ENCODE measurements at places on chromosomes 1 and 21.

DNA sequence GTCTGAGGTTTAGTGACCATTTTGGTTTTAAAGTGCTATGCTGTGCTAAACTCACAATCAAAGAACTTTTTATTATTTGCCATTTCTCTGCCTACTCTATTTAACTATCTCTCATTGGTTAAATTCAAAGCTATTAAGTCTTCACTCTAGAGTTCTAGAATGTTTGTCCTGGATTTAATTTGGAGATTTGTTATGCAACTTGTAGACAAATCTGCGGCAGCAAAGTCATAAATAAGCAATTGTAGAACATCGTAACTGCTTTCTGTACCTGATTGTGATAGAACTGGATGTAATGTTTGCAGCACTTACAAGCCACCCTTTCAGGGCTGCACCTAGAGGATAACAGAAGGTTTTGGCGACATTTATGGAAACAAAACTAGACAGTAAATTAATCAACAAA lies 566.5 kb upstream of the ADGRL2 start:
- no peak for DNase-seq

- no peak for DNase-seq
Measured at GRCh38 chr1:168801032-168801745, 72.2 kb upstream of the DPT start.

DNA sequence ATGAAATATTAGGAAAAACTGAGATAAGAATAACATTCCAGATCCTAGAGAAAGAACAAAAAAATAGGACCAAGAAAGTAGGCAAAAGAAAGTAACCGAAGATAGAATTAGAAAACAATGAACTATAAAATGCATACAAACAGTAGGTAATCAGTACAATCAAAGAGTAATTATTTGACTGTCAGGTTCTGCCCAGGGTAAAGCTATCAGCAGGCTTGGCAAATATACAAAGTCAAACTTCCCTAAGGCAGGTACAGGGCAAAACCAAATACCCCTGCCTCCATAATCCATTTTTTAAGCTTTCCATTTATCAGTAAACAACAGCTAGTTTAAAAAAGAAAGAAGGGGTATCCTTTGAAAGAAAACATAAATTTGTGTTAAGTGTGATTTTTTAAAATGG lies 44.4 kb downstream of the TESK2 start:
- DNase-seq, result no peak

DNA sequence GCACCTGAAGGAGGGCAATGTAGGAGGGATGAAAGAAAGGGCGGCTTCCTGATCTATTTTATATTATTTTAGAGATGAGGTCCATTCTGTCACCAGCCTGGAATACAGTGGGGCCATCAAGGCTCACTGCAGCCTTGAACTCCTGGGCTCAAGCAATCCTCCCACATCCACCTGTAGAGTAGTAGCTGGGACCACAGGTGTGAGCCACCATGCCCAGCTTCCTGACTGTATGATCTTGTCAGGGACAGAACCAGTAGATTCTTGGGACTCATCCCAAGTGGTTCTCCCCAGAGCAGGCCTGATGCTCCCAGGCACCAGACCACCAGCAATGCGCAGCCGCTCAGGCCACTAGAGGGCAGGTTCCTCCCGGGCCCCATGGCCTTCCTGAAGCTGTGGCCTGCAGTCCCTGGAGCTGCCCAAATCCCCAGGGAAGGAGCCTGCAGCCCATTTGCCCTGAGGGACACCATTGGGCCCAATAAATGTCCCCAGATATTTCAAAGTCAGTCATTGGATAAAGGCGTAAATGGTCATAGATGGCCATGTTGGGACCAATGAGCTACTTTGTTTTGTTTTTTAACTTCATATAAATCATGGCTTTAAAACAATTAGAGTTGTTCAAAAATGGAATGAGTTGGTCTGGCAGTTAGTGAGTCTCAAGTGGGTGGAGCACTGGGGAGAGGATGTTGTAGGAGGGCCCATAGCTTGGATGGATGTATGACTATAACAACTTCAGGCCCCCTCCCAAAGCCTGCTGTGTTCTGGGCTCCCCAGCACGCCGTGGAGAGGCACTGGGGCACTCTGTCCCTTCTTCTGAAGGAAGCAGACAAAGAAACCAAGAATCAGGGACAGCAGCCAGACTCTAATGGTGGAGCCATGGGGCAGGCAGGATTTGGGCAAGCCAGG lies 44.7 kb upstream of the GOLT1A start:
- DNase-seq, result no peak

- no peak for DNase-seq
Measured at GRCh38 chr21:27321791-27322190, 354.9 kb upstream of the ADAMTS5 start.

DNA sequence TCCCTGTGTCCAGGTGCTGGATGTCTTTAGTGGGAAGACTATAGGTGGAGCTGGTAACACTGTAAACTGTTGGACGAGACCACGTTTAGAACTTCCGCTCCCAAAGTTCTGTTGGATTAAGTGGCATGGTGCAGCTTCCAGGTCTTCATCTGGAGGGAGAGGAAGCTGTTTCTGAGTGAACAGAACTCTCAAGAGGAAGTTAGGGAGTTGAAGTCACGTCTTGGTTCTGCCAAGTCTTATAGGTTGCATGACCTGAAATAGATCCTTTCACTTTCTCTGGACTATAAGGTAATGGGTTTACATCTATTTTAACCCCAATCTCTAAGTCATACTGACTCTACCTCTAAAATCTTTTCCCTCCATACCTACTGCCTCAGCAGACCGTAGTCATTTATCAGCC lies 97.4 kb upstream of the TNR start:
- DNase-seq, result no peak

GRCh38 chr21:25911730-25912401 lies 177.1 kb downstream of the GABPA start:
- no peak for DNase-seq

DNA sequence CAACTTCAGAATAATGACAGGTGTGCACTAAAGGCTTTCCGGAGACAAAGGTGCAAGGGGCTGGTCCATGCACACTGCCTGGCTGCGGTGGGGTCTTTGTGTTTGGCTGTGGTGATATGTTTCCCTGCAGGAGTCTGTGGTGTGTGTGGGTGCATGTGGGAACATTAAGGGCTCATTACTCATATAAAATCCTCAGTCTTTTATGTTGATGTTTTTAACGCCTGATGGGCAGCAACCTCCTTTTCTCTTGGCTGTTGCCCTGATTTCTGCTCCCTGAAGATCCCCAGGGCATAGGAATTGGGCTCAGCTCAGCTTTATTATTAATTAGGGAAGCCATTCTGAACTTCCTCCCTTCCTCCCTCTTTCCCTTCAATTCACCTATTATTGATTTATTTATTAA lies 67.6 kb upstream of the SPAG17 start:
- DNase-seq, result no peak

GRCh38 chr1:208078752-208079151 lies 165.4 kb downstream of the PLXNA2 start:
- no peak for DNase-seq

- no peak for DNase-seq
Measured at GRCh38 chr1:231576804-231577718, 48.6 kb downstream of the TSNAX start.

GRCh38 chr1:51518033-51518585 lies 957 bp downstream of the EPS15 start:
- DNase-seq, result no peak

- no peak for DNase-seq
Measured at GRCh38 chr21:43273708-43274021, 104.9 kb downstream of the CRYAA start.

- DNase-seq, result no peak
Measured at GRCh38 chr1:212650228-212650627, 41.7 kb downstream of the ATF3 start.

DNA sequence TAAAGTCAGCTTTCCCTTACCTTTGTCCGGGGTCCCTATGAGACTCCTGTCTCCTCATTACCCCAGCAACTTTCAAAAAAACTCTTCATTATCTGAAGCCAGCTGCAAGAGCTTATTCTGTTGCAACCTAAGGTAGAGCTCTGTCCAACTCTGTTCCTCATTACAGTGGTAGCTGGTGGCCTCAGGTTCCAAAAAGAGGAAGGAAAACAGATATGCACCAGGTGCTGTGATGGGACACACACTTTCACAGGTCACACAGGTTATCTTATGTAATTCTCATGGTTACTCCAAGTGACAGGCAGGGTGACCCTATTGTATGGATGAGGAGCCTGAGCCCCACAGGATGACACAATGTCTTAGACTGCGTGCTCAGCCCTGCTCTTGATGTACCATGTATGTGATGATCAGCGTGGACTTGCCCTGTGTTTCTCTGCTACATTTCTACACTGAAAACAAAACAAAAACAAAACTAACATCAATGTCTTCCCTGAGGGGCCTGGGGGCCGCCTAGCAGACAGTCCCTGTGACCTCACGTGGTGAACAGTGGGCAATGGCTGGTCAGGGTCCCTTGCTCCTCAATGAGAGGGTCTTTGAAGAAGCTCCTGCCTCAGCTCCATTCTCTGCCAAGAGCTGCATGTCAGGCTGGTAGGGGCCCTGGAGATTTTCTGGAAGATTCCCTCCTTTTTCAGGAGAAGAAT lies 9.7 kb upstream of the TENT5C start:
- DNase-seq, result no peak

GRCh38 chr1:22096036-22096435 lies 43.5 kb downstream of the CDC42 start:
- no peak for DNase-seq

- DNase-seq, result peak; percentile 54
Measured at GRCh38 chr1:168084396-168085231, 52.1 kb downstream of the GPR161 start.

DNA sequence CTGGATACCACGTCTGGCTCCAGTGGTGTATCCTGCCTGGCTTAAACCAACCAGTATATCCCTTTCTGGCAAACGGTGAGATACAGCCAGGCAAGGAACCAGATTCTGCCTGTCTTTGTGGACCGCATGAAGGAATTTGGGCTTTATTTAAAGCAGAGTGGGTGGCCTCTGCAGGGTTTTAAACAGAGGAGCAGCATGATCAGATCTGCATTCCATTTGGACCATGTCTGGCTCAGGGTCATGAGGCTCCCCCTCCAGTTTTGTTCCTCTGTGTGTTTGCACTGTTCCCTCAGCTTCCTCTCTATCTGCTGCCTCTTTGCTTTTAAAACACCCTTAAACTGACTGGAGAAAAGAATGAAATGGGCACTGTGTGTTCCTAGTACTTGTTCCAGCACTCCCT lies 195.0 kb downstream of the GIPC2 start:
- no peak for DNase-seq

GRCh38 chr21:22965455-22966135 lies 1967.4 kb downstream of the NCAM2 start:
- no peak for DNase-seq

DNA sequence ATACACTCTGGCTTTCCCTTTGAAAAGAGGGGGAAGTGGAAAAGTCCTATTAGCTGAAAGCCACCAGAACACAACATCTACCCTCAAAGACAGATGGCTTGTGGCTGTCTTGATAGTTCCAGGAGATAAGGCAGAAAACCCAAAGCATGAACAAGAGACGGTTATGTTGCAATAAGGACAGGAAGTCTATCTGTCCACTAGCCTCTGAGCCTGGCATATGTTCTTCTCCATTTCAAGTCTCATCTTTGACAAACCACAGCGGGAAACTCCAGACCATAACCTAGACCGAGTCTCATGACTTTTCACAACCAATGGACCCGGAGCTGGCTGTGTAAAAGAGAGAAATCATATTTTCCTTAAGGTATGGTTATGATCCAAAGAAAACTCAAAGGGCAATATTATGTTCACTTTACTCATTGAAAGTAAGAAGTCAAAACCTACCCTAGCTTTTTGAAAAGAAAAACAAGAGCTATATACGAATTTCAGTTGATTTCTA lies 33.8 kb downstream of the DUSP10 start:
- DNase-seq, result no peak

DNA sequence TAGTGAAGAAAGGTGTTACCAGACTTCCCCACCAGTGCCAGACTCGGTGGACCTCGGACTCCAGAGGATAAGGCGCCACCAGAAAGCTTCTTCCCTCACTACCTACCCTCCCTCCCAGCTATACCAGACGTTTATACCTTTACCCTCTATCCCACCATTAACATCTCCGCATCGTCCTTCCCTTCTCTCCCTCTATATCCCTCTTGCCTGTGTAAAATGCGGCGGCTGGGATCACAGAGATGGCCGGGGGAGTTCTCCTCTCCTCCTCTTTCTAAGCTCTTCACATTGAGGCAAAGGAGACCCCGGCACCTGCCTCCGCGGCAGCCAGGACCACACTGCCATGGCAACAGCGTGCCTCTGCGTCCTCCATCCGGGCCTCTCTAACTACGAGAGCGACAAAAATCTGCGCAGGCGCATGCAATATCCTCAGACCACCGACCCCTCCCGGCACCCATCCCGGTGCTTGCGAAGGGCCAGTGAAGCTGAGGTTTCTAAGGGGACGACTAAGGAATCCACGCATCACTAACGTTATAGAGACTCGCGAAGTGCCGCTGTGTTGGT lies at the start of gene CCDC181:
Gene CCDC181, minus strand, starts transcription at position 394 of the 561 bp plus-strand sequence. CDS start 2,547 bp downstream, outside the sequence.
- DNase-seq, result peak; percentile 10

- no peak for DNase-seq
Measured at GRCh38 chr21:14829685-14830084, 235.1 kb downstream of the NRIP1 start.

DNA sequence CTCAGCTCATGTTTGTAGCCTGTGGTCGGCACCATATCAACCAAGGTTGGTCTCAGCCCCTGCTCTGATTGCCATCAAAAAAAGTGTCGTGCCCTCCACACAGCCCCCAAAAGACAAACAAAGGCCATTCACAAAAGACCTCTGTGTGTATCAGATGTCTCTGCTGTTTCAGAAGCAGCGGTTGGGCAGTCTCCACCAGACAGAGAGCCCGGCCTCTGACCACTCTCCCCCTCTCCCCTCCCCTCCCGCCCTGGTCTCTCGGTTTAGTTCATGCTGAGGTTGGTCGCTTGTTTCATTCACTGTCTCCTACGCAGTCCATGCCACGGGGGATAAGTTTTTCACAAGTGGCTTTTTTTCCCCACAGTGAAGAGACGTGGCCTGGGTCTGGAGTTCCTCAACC lies 27.1 kb downstream of the ACTA1 start:
- no peak for DNase-seq

DNA sequence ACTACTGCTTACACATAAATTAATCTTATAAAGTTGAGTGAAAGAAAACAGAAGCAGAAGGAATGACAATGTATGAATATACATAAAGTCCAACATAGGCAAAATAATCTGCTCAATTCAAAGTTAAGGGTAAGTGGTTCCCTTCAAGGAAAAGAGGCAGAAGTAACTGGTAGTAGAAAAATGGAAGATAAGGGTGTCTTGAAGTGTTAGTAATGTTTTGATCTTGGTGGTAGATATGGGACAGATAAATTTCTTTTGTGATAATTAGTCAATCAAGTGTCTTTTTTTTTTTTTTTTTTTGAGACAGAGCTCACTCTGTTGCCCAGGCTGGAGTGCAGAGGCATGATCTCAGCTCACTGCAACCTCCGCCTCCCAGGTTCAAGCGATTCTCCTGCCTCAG lies 12.7 kb downstream of the USP48 start:
- no peak for DNase-seq

Data from stimulated activated CD4-positive, alpha-beta T cell treated with anti-CD3 and anti-CD28 coated beads, Interleukin-15, amount 100 ng/mL, for 1 hour (primary cell).